ENCODE measurements at places on chromosomes 1 and 21. TPM values are rescaled to one million over a fixed set of nuclear protein-coding genes. Genes with fewer than 3 reads are reported as not detected.

- peak; percentile 66 for DNase-seq
Measured at GRCh38 chr1:118987468-118988185, 516 bp downstream of the TBX15 start.

DNA sequence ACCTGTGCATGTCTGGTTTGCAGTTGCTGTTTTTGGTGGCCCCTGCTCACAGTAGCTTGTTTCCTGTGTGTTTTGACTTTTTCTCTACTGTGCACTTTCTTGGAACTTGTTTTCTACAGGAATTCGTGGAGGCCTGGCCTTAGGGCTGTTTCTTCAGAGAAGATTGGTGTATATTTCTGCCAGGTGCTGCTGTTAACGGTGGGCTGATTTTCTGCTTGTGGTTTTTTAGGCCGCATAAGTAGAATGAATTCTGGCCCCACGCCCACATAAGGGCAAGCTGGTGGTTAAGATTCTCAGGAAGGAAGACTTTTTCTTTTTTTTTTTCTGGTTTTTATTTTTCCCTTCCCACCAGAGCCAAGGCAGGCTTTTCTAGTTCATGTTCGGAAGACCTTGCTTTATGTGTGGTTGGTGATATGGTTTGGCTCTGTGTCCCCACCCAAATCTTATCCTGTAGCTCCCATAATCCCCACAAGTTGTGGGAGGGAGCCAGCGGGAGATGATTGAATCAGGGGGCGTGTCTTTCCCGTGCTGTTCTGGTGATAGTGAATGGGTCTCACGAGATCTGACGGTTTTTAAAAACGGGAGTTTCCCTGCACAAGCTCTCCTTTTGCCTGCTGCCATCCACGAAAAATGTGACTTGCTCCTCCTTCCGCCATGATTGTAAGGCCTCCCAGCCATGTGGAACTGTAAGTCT is 71.5 kb upstream of the DISP3 start:
- DNase-seq: no peak

GRCh38 chr21:14273736-14274538 is 58.0 kb downstream of the RBM11 start:
- DNase-seq: peak; percentile 63

Gene IGSF3
- polyA plus RNA-seq: 8.8 TPM

Gene IL22RA1
- 3.5 TPM for polyA plus RNA-seq

Gene LRRC3
- polyA plus RNA-seq: 7.2 TPM

Gene C1orf87
- not detected for polyA plus RNA-seq

Measured in hepatocyte (in vitro differentiated cells).